ENCODE measurements at places on chromosomes 5 and 9. TPM values are rescaled to one million over a fixed set of nuclear protein-coding genes. Genes with fewer than 3 reads are reported as not detected.
A peak's percentile ranks its signal among the peaks of the same experiment; 100 is the strongest.

SH3RF2 gene
- 6.6 TPM for total RNA-seq

PLAC8L1 gene
- not detected for total RNA-seq

CCL27 gene
- total RNA-seq = not detected

PTPRD gene
- total RNA-seq = 5.4 TPM

CMYA5 gene
- total RNA-seq = 132 TPM

FOXD1 gene
- not detected for total RNA-seq

PCDHB5 gene
- total RNA-seq = 6.4 TPM

FIBCD1 gene
- 0.44 TPM for total RNA-seq

- no peaks in the 10 kb centered on the region for H3K27me3 ChIP-seq
- no peaks in the 10 kb centered on the region for H3K36me3 ChIP-seq
- no peaks in the 10 kb centered on the region for H3K4me1 ChIP-seq
- peak overlapping the region; percentile 91 for H3K4me3 ChIP-seq
- no peak for DNase-seq
- H3K27ac ChIP-seq = peak overlapping the region; percentile 71
Observed at GRCh38 chr5:150625831-150626746, 14.4 kb upstream of the SYNPO start.

DNA sequence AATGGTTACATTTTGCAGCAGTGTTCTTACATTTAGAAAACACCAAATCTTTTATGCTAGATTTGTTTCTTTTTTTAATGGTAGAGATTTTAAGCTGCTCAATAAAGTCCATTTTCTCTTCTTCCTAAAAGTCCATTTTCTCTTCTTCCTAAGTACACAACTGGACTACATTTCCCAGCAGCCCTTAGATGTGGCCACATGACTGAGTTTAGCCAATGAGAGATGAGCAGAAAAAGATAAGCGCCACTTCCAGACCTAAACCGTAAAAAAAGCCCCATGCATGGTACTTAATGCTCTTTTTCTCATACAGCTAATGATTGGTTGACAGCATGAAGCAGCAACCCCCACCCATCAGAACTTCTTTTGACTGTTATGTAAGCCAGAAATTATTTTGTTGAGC lies 206.7 kb downstream of the FAM114A2 start:
- no peaks in the 10 kb centered on the region for H3K4me1 ChIP-seq
- H3K27ac ChIP-seq = no peak overlapping the region
- no peak overlapping the region for H3K4me3 ChIP-seq
- no peaks in the 10 kb centered on the region for H3K27me3 ChIP-seq
- DNase-seq = no peak

GRCh38 chr5:10149911-10150310 lies 99.8 kb downstream of the ATPSCKMT start:
- H3K4me3 ChIP-seq = no peak overlapping the region
- H3K4me1 ChIP-seq = no peaks in the 10 kb centered on the region
- no peaks in the 10 kb centered on the region for H3K36me3 ChIP-seq
- H3K27me3 ChIP-seq = no peaks in the 10 kb centered on the region

GRCh38 chr5:7871653-7872052 lies 2.7 kb downstream of the MTRR start:
- H3K4me1 ChIP-seq = no peaks in the 10 kb centered on the region
- no peaks in the 10 kb centered on the region for H3K27me3 ChIP-seq
- no peak for DNase-seq
- H3K27ac ChIP-seq = no peak overlapping the region
- H3K4me3 ChIP-seq = no peak overlapping the region

DNA sequence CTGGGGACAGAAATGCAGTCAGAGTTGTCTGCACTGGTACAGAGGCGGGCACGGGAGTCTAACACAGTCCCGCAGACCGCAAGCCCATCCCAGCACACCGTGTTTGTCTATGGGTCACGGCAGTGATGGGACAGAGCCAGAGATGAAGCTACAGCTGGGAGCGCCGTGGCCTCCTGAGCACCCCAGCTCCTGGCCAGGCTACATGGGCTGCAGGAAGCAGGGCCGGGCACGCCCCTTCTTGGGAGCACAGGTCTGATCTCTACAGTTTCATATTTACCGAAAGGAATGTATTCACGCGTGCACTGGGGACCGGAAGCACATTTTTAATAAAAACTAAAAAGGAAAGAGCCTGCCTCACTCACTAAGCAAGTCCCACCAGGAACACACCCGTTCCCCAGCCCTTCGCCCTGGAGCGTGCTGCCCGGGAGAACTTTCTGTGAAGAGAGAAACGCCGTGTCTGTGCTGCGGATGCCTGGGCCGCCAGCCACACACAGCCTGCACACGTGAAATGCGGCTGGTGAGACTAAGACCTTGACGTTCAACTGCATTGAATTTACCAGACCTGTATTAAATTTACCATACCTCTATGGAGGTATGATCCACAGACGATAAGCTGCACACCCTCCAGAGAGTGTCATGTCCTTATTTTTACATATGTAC lies 81.1 kb downstream of the VAV2 start:
- no peaks in the 10 kb centered on the region for H3K4me1 ChIP-seq
- no peak overlapping the region for H3K27ac ChIP-seq
- DNase-seq = no peak
- H3K4me3 ChIP-seq = no peak overlapping the region

DNA sequence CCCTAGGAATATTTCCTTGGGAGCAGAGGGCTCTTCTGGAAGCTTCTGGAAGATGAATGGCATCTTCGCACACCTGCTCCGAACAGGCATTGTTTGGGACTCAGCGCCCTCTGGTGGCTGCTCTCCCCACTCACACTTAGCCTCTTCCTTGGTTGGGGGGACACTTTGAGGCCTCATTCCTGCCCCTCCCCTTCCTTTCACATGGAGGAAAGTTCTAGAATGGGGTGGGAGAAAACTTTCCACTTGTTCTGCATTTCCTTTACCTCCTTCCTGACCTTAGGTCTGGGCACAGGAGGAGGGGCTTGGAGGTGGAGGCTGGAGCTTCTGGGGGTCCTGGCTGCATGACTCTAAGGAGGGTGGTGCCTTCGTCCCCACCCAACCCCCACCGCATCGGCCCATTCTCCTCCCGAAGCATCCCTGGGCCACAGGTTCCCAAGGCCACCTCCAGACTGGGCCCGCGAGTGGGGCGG lies 19.3 kb upstream of the SMIM32 start:
- H3K36me3 ChIP-seq = no peaks in the 10 kb centered on the region
- H3K27ac ChIP-seq = no peak overlapping the region
- no peak for DNase-seq
- H3K4me3 ChIP-seq = no peak overlapping the region
- H3K4me1 ChIP-seq = no peaks in the 10 kb centered on the region

GRCh38 chr5:61052882-61053281 lies 107.9 kb downstream of the NDUFAF2 start:
- no peaks in the 10 kb centered on the region for H3K36me3 ChIP-seq
- H3K4me1 ChIP-seq = no peaks in the 10 kb centered on the region
- DNase-seq = no peak
- H3K4me3 ChIP-seq = no peak overlapping the region
- H3K27me3 ChIP-seq = no peaks in the 10 kb centered on the region

- no peak overlapping the region for H3K27ac ChIP-seq
- no peaks in the 10 kb centered on the region for H3K36me3 ChIP-seq
- no peaks in the 10 kb centered on the region for H3K4me1 ChIP-seq
- no peak for DNase-seq
- H3K27me3 ChIP-seq = no peaks in the 10 kb centered on the region
Observed at GRCh38 chr9:114507726-114508125, 2.5 kb upstream of the WHRN start.

DNA sequence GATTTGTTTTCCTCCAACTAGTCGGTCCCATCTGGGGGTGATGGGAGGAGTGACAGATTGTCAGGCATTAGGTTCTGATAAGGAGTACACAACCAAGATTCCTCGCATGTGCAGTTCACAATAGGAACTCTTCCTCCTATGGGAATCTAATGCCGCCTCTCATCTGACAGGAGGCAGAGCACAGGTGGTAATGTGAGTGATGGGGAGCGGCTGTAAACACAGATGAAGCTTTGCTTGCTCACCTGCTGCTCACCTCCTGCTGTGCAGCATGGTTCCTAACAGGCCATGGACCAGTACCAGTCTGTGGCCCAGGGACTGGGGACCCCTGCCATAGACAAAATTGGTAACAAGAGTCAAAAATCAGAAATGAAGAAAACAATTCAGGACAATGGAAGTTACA lies 173.3 kb upstream of the HMHB1 start:
- H3K27ac ChIP-seq = no peak overlapping the region
- H3K36me3 ChIP-seq = no peaks in the 10 kb centered on the region
- DNase-seq = no peak
- H3K4me3 ChIP-seq = no peak overlapping the region
- no peaks in the 10 kb centered on the region for H3K4me1 ChIP-seq

GRCh38 chr9:700365-701282 lies 140.9 kb upstream of the DMRT1 start:
- no peak overlapping the region for H3K4me3 ChIP-seq
- H3K27ac ChIP-seq = no peak overlapping the region
- no peaks in the 10 kb centered on the region for H3K27me3 ChIP-seq
- no peak for DNase-seq
- H3K4me1 ChIP-seq = peaks cover 5% of the 10 kb centered on the region

DNA sequence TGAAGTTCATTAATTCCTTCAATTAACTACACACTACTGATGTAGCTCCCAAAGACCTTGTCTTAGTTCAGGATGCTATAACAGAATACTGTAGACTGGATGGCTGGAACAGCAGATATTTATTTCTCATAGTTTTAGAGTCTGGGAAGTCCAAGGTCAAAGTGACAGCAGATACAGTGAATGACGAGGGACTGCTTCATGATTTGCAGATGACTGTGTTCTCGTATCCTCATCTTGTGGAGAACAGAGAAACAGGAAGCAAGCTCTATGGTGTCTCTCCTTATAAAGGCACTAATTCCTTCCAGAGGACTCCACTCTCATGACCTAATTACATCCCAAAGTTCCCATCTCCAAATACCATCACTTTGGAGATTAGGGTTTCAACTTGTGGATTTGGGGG lies 65.6 kb upstream of the MAP1B start:
- no peaks in the 10 kb centered on the region for H3K27me3 ChIP-seq
- no peak overlapping the region for H3K27ac ChIP-seq
- H3K36me3 ChIP-seq = no peaks in the 10 kb centered on the region
- no peaks in the 10 kb centered on the region for H3K4me1 ChIP-seq
- no peak overlapping the region for H3K4me3 ChIP-seq

GRCh38 chr9:16337322-16338029 lies 533.0 kb downstream of the BNC2 start:
- no peak for DNase-seq
- H3K27me3 ChIP-seq = no peaks in the 10 kb centered on the region
- H3K27ac ChIP-seq = peak overlapping the region; percentile 63
- no peaks in the 10 kb centered on the region for H3K4me1 ChIP-seq
- H3K4me3 ChIP-seq = no peak overlapping the region

DNA sequence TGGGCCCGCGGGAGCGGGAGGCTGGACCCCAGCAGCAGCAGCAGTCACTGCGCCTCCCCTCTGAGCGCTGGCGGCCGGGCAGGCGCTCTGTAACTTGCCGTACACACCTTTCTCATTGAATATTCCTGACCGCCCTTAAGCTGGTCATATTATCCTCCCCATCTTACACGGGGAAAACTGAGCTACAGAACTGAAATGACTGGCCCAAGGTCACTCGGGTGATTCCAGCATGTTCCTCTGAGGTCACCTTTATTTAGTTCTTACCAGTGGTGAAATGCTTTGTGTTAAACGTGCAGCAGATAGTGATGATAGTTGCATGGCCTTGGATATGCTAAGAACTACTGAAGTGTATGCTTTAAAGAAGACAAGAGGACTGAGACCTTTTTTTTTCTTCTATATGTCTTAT lies 607 bp downstream of the UQCRQ start:
- H3K4me1 ChIP-seq = peaks cover 9% of the 10 kb centered on the region
- H3K27me3 ChIP-seq = no peaks in the 10 kb centered on the region
- peak overlapping the region; percentile 95 for H3K27ac ChIP-seq
- H3K36me3 ChIP-seq = no peaks in the 10 kb centered on the region
- peak overlapping the region; percentile 76 for H3K4me3 ChIP-seq

DNA sequence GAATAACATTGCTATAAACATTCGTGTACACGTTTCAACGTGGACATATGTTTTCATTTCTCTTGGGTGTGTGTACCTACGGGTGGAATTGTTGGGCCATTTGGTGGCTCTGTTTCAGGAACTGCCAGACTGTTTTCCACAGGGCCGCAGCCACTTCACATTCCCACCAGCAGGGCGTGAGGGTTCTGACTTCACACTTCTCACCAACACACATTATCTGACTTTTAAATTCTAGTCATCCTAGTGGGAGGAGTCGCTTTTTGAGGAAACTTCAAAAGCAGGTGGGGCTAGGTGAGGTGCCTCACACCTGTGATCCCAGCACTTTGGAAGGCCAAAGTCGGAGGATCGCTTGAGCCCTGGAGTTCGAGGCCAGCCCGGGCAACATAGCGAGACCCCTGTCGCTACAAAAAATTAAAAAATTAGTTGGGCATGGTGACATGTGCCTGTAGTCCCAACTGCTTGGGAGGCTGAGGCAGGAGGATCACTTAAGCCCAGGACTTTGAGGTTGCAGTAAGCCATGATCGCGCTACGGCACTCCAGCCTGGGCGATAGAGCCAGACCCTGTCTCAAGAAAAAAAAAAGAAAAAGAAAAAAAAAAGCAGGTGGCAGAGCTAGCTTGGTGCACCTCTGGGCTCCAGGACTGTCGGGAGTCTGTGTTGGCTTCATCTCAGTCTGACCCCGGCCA lies 28.5 kb downstream of the TSPAN17 start:
- peaks cover 43% of the 10 kb centered on the region for H3K27me3 ChIP-seq
- no peak for DNase-seq
- H3K27ac ChIP-seq = no peak overlapping the region

DNA sequence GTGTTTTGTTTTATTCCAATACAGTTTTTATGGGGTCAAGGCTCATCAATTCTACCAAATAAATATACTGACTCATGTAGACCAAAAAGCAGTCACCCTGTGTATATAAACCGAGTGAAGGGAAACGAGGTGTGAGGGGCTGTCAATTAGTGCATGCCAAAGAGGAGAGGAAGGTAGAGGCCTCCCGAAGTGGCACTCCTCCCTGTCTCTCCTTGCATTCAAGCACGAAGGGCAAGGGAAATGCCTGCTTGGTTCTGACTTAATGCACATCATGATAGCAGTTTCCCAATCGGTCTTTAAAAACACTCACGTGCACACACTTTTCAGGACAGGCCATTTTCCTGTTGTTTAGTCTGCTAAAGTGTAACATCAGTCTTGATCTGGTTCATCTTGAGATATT lies 125.6 kb upstream of the SLCO6A1 start:
- DNase-seq = no peak
- no peak overlapping the region for H3K27ac ChIP-seq
- H3K36me3 ChIP-seq = no peaks in the 10 kb centered on the region
- no peaks in the 10 kb centered on the region for H3K27me3 ChIP-seq
- no peak overlapping the region for H3K4me3 ChIP-seq
- no peaks in the 10 kb centered on the region for H3K4me1 ChIP-seq

- no peak for DNase-seq
- no peak overlapping the region for H3K27ac ChIP-seq
- H3K36me3 ChIP-seq = no peaks in the 10 kb centered on the region
- H3K27me3 ChIP-seq = no peaks in the 10 kb centered on the region
Observed at GRCh38 chr5:111231119-111231518, 6.9 kb downstream of the CAMK4 start.

- no peak for DNase-seq
- no peak overlapping the region for H3K27ac ChIP-seq
- no peaks in the 10 kb centered on the region for H3K4me1 ChIP-seq
- H3K27me3 ChIP-seq = no peaks in the 10 kb centered on the region
Observed at GRCh38 chr5:156913719-156914370, 49.2 kb downstream of the TIMD4 start.
